CD4-positive, alpha-beta T cell treated with Interferon alpha-2 for 1 hour (primary cell): ENCODE measurements at places on chromosomes 3 and 15.

DNA sequence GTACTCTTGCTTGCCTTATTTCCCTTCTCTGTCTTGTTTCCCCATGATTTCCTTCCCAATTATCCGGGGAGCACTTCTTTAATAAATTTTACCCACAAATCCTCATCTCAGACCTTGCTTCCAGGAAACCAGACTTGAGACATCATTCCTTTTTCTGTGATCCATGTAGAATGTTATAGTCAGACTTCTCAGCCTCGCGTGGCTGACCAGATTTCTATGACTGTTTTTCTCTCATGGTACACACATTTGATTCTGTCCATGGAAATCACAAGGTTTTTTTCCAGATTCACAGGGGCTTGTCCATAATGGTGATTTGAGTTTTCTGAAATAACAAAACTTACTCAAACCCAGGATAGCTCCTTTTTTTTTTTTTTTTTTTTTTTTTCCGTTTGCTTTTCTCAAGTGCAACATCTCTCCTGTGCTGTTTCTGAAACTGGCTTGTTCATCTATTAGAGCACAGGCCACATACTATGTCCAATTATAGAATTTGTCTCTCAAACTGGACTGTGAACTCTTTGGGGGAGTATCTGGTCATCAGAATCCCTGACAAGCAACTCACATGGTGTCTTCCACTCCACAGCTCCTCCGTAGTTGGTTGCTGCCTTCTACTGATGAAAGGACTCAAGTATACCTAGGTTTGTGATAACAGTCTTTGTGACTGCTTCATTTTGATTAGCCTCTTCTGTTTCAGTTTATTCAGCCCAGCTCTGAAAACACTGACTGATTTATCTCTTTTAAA lies 50.8 kb downstream of the RBMS3 start:
- DNase-seq, result no peak

- no peak for DNase-seq
These were observed 216.6 kb upstream of the PRICKLE2 start for GRCh38 chr3:64441861-64442260.

GRCh38 chr3:174710612-174711011 lies 148.5 kb upstream of the NAALADL2 start:
- no peak for DNase-seq

DNA sequence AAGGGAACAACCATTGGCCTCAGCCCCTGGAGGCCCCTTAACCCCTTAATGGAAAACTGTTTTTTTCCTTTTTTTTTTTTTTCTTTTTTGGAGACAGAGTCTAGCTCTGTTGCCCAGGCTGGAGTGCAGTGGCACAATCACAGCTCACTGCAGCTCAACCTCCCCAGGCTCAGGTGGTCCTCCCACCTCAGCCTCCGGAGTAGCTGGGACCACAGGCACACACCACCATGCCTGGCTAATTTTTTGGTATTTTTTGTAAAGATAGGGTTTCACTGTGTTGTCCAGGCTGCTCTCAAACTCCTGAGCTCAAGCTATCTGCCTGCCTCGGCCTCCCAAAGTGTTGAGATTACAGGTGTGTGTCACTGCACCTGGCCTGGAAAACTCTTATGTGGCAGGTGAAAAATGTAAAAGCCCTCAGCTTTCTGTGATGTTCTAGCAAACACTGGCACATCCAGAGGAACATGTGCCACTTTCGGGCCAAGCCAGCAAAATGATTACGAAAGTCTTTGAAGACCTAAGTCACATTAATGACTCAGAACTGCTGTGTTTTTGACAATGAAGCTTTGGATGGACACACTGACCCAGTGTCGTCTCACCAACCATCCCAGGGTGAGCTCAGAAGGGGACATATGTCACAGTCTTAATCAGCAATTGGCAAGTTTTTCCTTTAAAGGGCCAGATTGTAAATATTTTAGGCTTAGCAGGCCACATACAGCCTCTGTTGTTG lies 189.3 kb upstream of the TPM1 start:
- DNase-seq, result no peak

- no peak for DNase-seq
These were observed 214.4 kb downstream of the PCCB start for GRCh38 chr3:136464502-136464901.
